Activated CD4-positive, alpha-beta T cell treated with anti-CD3 and anti-CD28 coated beads, Interleukin-2, amount 50 U/mL, for 4 hours (primary cell): ENCODE measurements at places on chromosomes 7 and 10.

- no peak for DNase-seq
Measured at GRCh38 chr10:21317902-21318301, 207.6 kb downstream of the SKIDA1 start.

DNA sequence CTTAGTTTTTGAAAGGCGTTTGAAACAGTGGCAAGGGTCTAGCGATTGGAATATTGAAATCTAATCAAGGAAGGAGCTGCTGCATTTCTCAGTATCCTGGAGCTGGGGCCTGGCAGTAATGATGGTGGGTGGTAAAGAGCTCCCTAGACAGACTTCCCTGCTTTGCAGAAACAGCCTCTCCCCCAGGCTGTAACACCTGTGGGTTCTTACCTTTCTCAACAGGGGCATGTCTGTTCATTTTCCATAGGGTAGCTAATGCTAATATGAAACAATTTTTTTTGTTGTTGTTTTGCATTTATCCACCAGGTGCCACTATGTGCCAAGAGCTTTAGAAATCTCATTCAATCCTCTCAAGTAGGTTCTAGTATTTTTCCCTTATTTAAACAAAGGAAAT lies 345.5 kb downstream of the REEP3 start:
- no peak for DNase-seq

GRCh38 chr10:3413937-3414666 lies 241.5 kb upstream of the PITRM1 start:
- no peak for DNase-seq

DNA sequence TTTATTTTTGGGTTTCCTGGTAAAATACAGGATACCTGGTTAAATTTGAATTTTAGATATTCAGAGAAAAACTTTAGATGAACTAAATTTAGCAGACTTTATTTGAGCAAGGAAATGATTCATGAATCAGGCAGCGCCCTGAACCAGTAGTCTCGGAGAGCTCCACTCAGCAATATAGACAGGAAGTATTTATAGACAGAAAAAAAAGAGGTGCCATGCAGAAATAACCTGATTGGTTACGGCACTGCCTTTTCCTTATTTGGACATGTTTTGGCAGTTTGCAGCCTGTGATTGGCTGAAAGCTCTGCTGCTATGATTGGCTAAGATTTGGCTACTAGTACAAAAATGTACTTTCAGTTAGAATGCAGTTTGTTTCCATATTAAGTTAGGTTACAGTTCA lies 198.3 kb upstream of the DKK1 start:
- no peak for DNase-seq

- no peak for DNase-seq
Measured at GRCh38 chr10:113148071-113148825, 198.2 kb downstream of the TCF7L2 start.

DNA sequence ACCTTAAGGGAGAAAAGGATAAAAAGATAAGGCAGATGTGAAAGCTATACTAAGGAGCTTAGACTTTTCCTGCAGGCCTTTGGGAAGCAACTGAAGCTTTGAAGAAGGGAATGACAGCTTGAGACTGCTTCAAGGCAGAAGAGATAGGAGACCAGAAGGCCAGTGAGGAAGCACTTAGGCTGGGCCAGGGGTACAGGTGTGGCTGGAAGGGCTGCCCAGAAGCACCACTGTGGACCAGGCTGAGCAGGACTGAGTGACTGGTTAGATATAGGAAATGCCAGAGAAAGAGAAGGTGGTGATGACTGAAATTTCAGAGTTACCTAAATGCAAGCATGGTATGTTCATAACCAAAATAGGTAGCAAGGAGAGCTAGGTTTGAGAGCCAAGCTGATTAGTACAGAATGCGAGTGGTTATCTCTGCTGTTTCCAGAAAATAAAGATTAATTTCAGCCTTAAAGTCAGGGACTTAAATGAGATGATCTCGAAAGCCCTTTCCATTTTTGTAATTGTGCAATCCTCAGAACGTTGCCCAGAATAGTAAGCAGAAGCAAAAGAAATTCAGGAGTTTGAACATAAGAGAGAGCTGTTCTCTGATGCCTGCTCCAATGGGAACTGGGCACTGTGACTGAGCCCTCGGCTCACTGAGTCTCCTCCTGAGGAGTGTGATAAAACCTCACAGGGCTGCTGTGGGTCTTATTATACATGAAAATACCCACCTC lies 54.9 kb downstream of the MET start:
- no peak for DNase-seq

GRCh38 chr7:76262683-76263402 lies 39.6 kb upstream of the HSPB1 start:
- no peak for DNase-seq

GRCh38 chr7:106166651-106167342 lies 54.7 kb upstream of the SYPL1 start:
- no peak for DNase-seq

DNA sequence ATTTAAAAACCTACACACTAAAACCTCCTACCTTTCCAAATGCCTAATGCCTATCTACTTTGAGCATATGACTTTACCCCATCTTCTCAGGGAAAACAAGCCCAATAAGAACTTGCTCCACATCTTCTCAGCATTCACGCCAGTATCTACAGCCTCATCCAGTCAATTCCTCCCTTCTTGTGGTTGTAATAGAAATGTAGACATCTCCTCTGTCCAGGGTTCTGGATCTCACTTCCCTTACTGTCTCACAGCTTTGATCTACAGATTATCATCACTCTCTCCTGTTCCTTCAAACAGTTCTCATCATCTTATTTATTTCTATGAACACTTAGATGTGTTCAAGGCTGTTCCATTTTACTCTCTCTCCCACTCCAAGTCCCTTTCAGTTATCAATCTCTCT lies 70.4 kb upstream of the NOBOX start:
- no peak for DNase-seq

DNA sequence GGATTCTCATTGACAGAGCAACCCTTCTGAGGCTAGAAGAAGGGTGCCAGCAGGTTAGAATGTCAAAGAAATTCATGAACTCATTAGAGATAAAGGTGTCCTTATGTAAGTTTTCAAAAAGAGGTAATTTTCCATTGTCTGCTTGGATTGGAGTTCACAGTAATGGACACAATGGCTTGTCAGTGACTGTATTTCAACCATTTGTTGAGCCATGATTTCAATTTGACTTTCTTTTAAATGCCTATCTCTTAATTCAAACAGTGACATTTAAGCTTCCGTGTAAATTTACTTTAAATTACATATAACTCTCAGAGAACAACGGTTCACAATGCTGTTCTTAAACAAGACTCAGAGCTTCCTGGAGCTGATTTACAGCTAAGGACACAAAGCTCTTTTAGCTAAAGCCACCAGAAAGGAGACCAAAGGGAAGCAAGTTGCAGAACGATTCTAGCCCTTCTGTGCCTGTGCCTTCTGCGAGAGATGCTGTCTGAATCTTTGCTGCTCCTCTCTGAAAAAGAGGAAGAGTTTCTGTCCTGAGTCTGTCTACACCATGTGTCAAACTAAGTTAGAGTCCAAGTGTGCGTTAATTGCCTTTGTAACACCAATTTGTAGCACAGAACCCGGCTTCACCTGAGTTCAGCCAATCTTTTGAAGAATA lies 42.2 kb upstream of the PFKP start:
- DNase-seq = no peak

DNA sequence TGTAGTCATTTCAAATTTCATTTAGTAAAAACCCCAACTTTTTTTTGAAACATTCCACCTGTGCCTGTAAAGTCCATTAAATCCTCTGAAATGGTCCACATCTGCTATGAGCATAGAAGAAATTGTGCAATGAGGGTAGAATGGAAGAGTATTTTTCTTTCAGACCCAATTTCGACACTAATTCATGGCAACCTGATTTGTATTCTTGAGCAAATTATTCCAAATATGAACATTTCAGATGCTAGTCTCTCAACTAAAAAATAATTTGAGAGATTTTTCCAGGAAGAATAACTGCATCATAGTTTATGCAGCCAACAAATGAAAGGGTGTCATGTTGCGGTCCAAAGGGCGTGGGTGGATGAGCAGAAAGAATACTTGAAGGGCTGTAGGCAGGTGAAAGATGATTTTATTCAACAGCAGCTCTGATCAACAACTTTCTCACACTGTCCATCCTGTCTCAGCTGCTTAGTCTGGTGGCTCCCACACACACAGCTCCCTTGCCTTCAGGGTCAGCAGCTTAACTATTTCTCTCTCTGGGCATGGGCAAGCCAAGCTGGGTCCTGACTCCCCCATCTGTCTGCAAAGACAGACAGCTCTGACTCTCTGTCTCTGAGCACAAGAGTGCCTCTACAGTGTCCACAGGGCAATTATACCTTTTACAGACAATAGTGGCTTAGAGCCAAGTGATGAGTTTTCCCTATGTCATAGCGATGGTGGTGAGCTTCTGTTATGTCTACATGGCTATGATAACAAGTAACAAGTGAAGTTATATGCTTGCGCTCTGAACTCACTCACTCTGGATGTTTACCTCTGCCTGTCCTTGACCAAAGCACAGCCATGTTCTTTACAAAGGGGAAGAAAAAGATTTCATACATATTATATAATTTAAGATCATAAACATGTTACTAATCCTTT lies 11.5 kb downstream of the STEAP2 start:
- no peak for DNase-seq

- DNase-seq = no peak
Measured at GRCh38 chr10:80908611-80909010, 370.9 kb downstream of the SH2D4B start.

DNA sequence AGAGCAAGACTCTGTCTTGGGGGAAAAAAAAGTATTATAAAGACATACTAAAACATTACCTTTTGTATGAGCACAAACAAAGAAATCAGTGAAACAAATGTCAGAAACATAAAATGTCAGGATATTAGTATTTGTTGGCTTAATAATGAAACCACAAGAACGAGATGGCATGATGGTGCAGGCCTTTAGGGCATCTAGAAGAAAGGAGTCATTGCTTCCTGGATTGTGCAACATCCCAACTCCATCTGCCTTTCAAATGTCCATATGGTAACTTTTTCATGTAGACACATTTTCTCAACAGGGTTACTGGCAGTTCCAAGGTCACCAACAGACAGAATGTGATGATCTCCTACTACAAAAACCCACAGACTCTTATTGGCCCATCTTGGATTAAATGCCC lies 96.6 kb downstream of the ZNF248 start:
- no peak for DNase-seq

DNA sequence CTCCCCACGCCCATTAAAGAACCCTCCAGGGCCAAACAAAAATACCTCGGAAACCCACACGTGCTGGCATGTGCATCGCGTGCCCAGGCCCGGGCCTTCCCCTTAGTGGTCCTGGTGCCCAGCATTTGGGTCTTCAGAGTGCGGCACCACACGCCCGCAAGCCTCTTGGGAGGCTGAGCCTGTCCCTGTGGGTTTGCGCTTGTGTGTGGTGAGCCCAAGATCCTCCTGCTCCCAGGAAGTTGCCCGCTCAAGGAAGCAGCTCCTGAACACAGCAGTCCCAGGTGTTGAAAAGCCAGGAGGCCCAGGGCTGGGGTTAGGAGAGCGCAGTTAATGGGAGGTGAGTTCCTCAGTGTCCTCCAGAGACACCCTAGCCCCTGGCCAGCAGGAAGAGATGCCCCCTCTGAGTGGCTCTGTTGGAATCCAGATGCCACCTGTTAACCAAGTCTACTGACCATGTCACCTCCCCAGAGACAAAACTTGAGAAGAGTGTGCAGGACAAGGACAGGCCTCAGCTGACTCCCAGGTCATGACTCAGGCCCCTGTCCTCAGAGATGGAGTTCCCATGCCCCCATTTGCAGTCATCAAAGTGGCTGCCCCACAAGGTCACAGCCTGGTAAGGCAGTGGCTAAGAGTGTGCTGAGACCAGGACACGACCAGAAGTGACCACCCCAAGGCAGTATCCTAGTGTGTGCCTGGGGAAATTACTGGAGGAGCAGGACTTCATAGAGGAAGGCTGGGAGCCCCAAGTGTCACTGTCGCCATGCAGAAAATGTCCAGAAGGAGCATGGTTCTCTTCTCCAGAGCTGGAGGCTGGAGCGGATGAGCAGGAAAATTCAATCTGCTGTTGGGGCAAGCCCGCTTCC lies 5.2 kb downstream of the FZD9 start:
- no peak for DNase-seq

DNA sequence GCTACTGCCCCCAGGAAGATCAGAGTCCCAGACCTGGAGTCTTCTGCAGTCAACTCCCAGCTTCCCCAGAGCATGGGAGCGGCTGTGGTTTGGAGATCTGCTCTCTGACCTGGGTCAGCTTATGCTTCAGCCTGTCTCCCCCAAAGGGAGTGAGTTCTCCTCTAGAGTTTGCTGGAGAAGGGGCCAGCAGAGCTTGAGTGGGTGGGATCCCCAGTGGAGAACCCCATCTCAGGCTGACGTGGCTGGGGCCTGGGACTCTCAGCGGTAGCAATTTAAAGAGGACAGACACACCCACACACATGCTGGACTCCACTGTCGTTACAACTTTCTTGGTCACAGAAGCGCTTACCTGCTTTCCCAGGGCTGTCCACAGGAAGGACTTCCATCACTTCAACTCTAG lies 6.3 kb downstream of the UNC5B start:
- no peak for DNase-seq

DNA sequence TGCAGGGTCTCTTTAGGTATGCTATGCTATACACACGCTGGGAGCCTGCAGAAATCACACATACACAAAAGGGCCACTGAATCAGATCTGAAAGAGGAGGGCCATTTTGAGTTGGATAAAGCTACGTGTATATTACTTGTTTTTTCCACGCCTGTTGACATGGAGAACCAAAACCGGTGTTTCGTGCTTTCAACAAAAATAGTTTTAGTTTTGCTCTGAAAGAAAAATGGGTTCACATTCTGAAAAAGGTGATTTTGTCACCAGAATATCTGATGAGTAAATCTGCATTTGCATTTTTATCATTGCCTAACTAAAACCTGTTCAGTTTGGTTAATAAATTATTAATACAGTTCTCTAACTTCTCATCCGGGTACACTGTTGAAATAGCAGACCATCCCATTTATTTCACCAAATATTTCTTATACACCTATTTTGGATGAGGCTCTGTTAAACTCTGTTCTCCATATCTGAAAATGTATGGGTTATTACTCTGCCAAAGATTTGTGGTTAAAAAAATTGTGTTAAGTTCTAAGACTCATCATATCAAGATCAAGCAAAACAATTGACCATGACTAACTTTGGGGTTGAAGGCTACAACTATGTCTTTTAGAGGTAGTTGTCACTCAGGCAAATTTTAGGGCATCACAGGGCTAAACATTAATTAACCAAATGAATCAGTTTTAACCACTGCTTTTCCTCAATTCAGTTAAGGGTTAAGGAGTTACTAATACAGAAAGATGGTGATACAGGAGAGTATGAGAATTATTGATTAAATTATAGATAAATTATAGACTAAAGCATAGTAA lies 101.2 kb upstream of the RPA3 start:
- no peak for DNase-seq

DNA sequence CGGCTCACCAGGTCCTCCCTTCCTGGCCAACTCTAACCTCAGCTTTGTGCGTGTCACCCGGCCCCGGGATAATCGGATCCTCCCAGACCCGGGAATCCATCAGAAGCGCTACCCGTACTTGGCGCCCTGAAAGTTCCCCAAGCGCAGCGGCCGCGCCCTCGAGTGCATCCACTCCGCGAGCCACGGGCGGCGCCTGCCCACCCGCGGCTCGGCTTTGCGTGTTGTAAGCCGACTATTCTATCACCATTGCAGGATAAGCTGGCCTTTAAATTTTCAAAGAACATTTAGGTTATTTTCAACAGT lies 35.7 kb upstream of the EBLN1 start:
- DNase-seq = peak; percentile 49

GRCh38 chr10:14451341-14451740 lies 120.6 kb upstream of the FRMD4A start:
- no peak for DNase-seq
